ENCODE measurements at places on chromosomes 2 and 18.

- DNase-seq: no peak
Measured at GRCh38 chr2:75707901-75708300, 2.8 kb downstream of the GCFC2 start.

GRCh38 chr18:6677086-6677485 is 52.4 kb upstream of the ARHGAP28 start:
- DNase-seq: no peak

DNA sequence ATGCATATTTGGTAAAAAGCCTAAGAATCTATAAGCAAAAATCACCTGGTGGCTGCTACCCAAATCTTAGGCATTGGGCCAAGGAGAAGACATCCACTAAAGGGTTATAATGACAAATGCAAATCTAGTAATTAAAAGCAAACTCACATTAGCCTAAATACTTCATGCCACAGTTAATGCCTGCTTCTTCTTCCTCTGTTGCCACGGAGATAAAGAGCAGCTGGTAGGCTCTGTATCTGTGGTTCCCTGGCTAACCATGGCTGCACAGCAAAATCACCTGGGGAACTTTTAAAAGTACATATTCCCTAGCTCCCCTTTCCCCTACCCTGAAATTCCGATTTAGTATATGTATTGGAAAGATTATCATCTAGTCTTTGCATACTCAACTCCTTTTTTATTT is 114.3 kb downstream of the LNPK start:
- DNase-seq: no peak

GRCh38 chr2:217830807-217831206 is 172.0 kb downstream of the TNS1 start:
- no peak for DNase-seq

DNA sequence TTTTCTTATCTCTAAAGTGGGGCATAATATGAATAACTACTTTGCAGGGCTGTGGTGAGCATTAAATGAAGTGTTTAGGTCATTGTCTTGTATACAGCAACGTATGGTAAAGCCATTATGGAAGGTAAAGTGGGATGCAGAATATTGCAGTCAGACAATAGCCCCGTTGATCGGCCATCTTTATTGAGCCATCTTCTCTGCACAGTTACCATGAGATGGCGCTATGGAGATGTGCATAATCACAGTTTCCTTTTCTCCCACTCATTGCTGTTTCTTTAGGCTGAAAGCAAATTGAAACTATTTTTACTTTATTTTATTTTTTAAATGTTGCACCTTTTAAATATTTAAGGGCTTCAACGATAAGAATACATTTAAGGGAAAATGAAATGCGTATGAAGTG is 108.9 kb downstream of the THSD7B start:
- DNase-seq: peak; percentile 3

- DNase-seq: no peak
Measured at GRCh38 chr18:13427354-13427753, 208.8 kb downstream of the LDLRAD4 start.

GRCh38 chr2:88184762-88185161 is 14.6 kb downstream of the THNSL2 start:
- DNase-seq: no peak

GRCh38 chr18:60247103-60247502 is 125.5 kb downstream of the MC4R start:
- DNase-seq: peak; percentile 3

- no peak for DNase-seq
Measured at GRCh38 chr18:46336278-46337111, 232.3 kb downstream of the HAUS1 start.

DNA sequence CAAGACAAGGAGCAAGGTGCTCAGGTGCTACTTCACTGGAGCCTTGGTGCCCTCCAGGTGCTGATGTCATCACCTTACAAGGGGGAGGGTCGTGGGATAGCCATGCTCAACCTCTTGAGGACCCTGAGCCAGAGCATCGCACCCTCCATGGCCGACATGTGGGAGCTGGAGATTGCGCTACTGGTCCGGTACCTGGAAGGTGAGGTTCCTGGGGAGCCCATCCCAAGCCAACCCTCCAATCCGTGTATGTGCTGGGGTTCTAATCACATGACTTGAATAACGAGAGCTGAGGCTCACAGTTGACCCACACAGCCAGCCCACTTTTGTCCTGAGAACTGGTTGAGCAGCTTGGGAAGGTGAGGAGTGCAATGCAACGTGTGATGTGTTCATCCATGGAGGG is 25.9 kb downstream of the MROH2A start:
- no peak for DNase-seq

DNA sequence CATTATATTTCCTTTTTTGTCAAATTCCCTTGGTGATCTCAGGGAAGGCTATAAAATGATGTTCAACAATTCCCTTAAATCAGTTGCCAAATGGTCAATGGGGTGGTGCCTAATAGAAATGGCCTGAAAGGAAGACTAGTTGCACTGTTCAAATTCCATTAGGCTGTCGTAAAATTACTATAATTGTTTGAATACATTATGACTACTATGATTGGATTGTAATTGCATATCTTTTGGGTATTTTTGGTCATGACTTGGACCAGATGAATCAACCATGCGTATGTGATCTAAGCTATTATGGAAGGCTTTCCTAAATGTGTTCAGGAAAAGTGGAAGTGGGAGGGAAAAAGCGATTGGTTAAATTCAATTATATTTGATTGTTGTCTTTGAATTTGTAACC is 41.3 kb upstream of the KCNE4 start:
- no peak for DNase-seq

- no peak for DNase-seq
Measured at GRCh38 chr2:112023707-112024106, 31.4 kb upstream of the TMEM87B start.

GRCh38 chr2:118250001-118250400 is 161.7 kb downstream of the INSIG2 start:
- DNase-seq: peak; percentile 50

DNA sequence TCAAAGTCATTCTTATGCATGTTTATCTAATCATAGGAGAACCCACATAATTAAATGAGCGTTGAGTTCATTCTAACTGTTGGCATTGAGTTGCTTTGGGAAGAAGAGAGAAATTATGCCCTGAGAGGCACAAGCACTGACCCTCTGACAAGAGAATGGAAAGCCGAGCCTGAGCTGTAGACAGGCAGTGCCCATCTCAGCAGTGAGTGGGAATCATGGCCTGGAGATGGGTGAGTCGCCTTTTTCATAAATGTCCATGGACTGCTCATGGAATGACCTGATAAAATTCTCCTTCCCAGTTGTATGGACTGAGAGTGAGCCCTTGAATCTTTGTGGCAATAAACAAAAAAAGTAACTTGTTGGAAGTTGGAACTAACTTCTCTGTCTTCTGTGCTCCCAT is 21.4 kb upstream of the MYO3B start:
- no peak for DNase-seq

GRCh38 chr2:26008851-26009566 is 24.9 kb upstream of the RAB10 start:
- peak; percentile 98 for DNase-seq

- DNase-seq: peak; percentile 63
Measured at GRCh38 chr2:54757500-54757899, 34.0 kb downstream of the EML6 start.

GRCh38 chr18:46061796-46062195 is 10.3 kb downstream of the PSTPIP2 start:
- DNase-seq: no peak

DNA sequence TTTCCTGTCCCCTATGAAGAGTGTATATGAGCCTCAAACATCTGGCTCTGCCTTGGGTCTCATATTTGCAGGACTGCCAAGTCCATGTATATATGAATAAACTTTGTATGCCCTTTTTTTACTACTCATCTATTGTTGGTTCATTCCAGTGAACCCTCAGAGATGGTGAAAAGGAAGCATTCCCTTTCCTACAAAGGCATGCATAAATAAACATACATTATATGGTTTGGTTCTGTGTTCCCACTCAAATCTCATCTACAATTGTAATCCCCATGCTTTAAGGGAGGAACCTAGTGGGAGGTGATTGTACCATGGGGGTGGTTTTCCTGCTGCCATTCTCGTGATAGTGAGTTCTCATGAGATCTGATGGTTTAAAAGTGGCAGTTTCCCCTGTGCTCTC is 534.2 kb downstream of the SPAG16 start:
- no peak for DNase-seq

- DNase-seq: no peak
Measured at GRCh38 chr2:189799531-189799930, 15.3 kb downstream of the PMS1 start.

- no peak for DNase-seq
Measured at GRCh38 chr2:120319686-120320317, 26.1 kb upstream of the INHBB start.

- no peak for DNase-seq
Measured at GRCh38 chr18:577643-578375, 2.4 kb upstream of the CETN1 start.

DNA sequence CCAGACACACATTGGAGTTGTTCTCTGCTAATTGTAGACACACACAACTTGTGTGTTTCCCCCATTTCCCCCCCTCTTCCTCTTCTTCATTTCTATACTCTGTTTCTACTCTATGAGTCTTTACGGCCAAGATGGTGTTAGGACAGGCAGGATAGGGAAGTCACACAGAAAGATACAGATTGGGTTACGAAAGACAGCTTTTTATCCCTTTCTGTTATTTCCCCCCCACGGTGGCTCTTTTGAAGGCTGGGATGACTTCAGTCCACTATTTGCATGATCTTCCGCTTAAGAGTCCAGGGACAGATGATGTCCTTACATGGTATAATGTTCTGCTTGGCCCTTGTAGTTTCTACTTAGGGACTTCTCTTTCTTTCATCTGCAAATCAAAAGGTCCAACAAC is 1.6 kb upstream of the EMILIN2 start:
- peak; percentile 98 for DNase-seq

- DNase-seq: no peak
Measured at GRCh38 chr2:50691513-50691912, 340.4 kb downstream of the NRXN1 start.
